ENCODE measurements at places on chromosomes 11 and 22.
A peak's percentile ranks its signal among the peaks of the same experiment; 100 is the strongest.

GRCh38 chr11:16790486-16791190 is 52.2 kb downstream of the C11orf58 start:
- no peak for DNase-seq

DNA sequence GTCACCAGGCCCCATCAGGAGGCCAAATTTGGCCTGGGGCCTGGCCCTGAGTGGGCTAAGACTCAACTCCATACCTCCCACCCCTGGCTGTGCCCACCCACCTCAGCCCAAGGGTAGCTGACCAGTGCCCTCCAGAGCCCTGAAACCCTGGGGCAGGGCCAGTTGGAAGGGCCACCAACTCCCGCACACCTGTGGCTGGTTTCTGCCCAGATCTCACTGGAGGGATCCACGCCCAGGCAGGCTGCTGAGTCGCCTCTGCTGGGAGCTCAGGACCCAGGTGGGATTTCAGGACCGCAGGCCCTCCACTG is 8.9 kb upstream of the PIM3 start:
- no peak for DNase-seq

DNA sequence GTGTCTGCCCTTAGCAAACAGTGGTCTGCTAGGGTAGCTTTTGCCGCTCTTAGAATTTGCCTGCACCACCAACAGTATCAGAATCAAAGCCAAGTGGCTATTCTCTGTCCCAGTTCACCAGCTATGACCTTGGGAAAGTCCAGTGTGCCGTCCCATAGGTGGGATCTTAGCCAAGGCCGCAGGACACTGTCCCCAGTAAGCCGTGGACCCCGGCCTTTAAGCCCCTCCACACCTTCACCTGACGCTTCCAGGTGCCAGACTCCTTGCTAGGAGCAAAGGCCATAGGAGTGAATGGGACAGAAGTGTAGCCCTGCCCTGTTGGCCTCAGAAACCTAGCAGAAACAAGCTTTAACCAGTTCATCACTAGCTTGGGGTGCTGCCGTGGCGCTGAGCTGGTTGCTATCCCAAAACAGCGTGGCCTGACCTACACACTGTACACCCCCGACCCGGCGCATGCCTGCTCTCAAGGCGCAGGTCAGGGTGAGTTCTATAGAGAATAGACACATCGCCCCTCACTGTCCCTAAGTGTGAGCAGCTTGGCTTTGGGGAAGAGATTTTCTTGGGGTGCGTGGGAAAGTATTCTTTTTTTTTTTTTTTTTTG is 4.5 kb downstream of the FADD start:
- DNase-seq: no peak

GRCh38 chr22:20427945-20428417 is 9.6 kb downstream of the SCARF2 start:
- DNase-seq: no peak

DNA sequence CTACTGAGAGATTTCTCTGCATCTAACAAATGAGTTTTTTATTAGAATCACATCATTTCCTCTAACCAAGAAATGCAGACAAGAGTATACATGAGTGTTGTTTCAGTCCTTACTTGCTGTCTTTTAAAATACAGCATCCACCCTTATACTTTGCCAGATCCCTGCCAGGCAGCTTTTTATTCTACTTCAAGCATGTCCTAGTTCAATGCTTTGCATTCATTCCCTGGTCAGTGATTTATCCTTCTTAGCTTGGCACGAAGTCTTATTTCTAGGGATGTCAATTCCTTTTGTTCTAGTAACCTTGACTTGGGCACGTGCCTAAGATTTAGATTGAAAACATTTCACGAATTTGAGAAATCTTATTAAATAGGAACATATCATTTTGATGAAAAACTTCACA is 307.2 kb upstream of the MPPED2 start:
- DNase-seq: no peak

DNA sequence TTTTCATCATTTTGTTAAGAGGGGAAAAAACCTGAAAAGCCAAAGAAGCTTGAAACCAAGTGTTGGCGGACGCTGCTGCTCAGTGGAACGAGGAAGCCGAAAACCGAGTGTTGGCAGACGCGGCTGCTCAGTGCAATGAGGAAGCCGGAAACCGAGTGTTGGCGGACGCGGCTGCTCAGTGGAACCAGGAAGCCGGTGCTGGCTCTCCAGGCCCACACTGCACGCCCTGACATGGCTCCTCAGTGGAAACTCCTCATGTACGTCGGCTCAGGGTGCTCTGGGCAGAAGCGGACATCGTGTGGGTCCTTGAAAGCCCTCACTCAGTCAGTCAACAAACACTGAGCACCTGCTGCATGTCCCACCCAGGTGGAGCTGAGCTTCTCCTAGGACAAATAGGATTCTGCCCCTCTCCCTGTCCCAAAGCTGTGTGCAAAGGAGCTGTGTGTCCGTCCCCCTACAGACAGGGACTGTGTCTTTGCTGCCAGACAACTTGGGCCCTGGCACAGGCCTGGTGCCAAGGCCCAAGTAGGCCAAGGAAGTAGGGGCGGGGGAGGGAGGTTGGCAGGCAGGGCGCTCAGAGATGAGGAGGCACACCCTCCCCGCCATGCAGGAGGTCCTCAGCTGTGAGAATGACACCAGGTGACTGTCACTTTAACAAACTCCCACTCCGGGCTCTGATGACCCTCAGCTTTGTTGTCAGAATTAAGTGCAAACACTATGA is 37.3 kb downstream of the PHF21B start:
- no peak for DNase-seq

DNA sequence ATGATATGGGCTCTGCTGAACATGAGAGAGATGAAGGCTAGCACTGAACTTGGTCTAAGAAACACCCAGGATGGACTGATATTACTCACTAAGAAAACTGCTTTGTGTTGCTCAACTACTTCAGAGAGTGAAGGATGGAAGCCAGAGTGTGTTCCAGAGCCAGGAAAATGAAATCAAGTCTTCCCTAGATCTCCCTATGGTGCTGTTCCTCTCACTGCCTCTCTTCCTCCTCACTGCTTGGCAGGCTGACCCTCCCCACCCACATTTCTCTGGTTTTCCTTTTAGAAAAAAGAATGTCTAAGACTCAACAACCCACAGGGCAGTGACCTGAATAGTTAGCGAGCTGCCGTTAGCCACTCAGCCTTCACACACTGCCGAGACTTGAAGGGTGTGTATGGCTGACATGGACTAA is 65.6 kb downstream of the CCDC81 start:
- no peak for DNase-seq

- no peak for DNase-seq
These were observed 877.6 kb upstream of the CHORDC1 start for GRCh38 chr11:91100427-91100826.

DNA sequence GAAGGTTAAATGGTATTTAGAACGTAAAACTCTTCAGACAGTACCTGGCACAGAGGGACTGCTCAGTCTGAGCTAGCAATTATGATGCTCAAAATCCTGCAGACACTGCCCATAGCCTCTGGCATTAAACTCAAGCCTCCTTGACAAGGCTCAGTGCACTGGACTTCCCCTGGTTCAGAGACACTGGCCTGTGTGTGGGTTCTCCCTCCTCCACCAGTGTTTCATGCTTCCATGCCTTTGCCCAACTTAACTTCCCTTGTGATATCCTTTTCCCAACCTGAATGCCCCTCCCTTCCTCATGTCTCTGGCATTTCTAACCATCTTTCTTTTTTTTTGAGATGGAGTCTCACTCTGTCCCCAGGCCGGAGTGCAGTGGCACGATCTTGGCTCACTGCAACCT is 9.1 kb downstream of the LTBP3 start:
- DNase-seq: no peak

- no peak for DNase-seq
These were observed 61.4 kb upstream of the BMAL1 start for GRCh38 chr11:13216019-13216710.

DNA sequence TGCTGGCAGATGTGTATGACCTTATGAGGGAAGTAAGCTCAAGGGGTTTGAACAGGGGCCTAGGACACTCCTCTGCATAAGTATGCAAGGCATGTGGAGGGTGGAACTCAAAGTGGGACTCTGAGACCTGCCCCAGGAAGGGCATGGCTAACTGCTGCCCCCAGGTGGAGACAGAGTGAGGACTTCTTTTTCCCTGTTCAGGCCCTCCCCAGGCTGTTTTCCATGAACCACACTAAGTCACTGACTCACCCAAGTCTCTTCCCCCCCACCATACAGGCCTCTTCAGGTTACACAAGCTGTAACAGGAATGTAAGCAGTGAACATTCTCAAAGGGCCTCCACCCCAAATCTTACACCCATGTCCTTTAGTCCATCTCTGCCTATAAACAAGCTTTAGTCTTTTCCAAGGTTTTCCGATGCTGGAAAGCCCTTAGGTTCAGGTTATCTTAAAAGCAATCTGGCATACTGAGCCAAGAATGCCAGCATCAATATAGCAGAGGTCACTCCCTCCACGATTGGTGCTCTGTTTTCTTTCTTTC is 13.1 kb downstream of the EEF1G start:
- DNase-seq: peak; percentile 78

DNA sequence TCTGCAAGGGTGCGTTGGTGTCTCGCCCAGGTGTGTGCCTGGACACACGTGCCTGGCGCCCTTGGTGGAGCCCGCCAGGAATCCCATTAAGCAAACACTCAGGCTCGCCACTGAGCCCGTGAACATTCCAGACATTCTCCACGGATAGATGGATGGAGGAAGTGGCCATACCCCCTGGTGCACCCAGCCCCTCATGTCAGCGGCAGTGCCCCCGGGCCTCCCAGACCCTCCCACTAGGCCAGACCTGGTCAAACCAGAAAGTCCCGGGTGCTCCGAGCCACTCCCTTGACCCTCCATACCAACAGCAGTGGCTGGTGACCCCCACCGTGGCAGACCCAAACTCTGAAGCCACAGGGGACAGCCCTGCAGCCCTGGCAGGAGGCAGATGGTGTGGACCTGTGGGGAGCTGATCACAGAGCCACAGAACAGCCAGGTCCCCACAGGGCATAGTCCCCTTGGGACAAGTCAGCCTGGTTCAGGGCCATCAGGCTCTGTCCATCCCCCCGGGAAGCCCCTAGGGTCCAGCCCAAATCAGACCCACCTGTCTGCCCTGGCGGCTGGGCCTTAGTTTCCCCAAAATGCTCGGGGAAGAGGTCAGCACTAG is 1.9 kb downstream of the EPS8L2 start:
- DNase-seq: no peak

DNA sequence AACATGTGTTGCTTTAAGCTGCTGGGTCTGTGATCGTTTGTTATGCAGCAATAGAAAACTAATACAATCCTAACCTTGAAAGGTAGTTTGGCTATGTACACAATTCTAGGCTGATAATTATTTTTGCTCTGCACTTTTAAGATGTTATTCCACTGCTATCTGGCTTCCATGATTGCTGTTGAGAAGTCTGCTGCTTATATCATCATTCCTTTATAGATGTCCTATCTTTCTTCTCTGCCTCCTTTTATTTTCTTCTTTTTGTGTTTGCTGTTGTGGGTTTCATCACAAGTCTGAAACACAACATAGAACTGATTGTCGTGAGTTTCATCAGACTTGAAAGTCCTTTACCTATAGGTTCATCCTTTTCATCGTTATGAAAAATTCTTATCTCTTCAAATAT is 24.1 kb downstream of the FXYD6 start:
- no peak for DNase-seq

- no peak for DNase-seq
These were observed 24.7 kb downstream of the EXT2 start for GRCh38 chr11:44120169-44120568.

DNA sequence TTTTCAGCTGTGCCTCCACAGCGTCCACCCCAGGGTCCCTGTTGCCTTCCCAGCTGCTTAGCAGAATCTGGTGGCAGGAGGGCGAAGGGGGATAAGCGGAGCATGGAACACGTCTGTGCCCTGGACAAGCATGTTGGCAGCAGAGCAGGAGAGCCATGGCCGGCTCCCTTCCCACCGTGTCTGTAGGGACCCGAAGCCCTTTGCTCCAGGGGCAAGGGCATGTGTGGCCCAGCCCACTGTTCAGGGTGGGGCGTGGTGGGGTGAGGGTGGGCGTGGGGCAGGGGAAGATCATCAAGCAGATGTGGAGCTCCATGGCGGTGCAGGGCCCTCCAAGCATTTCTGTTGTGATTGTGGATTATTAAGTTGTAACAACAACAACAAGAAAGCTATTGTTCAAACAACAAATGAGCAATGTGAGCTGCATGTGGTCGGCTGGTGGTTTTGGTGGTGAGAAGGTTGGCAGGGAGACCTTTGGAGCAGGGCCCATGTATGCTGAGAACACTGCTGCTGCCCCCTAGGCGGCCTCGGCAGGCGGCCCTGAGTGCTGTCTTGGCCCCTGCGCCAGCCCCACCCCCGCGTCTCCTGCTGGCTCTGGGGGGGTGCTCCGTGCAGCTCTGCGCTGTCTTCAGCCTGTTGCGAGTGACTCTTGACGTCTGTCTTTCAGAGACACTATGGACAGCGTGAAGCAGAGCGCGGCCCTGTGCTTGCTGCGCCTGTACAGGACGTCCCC is 50.9 kb downstream of the AP2A2 start:
- no peak for DNase-seq

GRCh38 chr11:111088847-111089355 is 156.6 kb upstream of the POU2AF2 start:
- DNase-seq: no peak

- DNase-seq: no peak
These were observed 103.9 kb downstream of the GGTLC2 start for GRCh38 chr22:22748297-22748743.

DNA sequence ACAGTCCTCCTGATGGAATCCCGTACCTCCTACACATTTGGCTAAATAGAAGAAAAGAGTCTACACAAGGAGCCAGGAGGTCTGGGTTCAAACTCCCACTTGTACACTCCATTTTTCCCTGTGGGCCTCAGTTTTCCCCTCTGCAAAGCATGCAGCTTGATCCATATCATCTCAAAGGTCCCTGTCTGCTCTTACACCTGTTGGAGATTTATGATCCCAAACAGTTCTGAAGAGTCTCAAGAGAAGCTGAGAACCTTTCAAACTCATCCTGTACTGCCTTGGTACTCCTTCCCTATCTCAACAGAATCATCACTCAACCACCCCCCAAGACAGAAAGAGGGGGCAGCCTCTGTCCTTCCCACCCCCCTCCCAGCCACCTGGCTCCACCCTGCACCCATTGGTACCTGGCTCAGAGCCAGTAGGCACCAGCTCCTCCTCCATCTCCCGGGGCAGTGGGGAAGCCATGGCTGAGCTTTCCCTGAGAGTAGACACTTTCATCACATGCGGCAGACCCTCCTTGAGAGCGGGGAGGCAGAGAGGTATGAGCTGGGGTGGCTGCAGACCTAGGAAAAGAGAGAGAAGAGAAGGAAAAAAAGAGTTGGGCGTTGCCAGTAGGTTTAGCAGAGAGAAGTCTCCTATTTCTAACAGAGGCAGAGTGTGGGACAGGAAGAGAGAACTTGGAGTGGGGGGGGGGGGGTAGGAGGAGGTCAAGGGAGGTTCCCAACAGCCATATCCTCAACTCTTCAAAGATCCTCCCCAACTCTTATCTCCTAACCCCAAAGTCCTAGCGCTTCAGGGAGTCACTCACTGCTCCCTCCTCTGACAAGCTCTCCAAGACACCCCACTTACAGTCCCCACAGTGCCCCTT is 3.1 kb downstream of the TNKS1BP1 start:
- no peak for DNase-seq

- DNase-seq: no peak
These were observed 247.3 kb downstream of the MN1 start for GRCh38 chr22:27554106-27554811.

- DNase-seq: no peak
These were observed 29.1 kb downstream of the MAP6 start for GRCh38 chr11:75639762-75640181.
